ENCODE measurements at places on chromosomes 4 and X.

GRCh38 chr4:113031212-113031611 is 18.2 kb upstream of the ANK2 start:
- no peak for DNase-seq

- DNase-seq, result peak; percentile 63
Observed at GRCh38 chrX:65667503-65668376, at the start of gene MSN. Gene MSN (plus strand): TSS chrX:65667654. CDS start chrX:65667842, 188 bp downstream.

- DNase-seq, result peak; percentile 50
Observed at GRCh38 chr4:83535520-83536361, at the start of gene GPAT3. Gene GPAT3 (plus strand): TSS chr4:83536108. CDS start chr4:83536623, 515 bp downstream.

DNA sequence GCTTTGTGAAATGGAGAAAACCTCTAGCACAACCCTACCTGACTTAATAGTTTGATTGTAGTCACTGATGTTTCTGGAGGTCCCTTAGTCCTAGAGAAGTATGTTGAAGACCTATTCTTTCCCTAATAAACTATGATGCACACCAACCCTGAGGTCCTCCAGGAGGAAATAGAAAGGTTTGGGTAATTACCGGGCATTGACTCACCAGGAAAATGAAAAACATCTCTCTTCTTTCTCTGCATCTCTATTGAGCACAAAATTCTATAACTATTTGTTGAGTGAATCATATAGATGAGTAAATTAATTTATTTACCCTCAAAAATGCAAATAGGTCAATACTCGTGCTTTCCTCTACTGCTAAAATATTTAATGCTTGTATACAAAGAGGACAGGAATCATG is 582.4 kb upstream of the FAM241A start:
- no peak for DNase-seq

- peak; percentile 35 for DNase-seq
Observed at GRCh38 chr4:36187723-36188333, 56.5 kb downstream of the ARAP2 start.

DNA sequence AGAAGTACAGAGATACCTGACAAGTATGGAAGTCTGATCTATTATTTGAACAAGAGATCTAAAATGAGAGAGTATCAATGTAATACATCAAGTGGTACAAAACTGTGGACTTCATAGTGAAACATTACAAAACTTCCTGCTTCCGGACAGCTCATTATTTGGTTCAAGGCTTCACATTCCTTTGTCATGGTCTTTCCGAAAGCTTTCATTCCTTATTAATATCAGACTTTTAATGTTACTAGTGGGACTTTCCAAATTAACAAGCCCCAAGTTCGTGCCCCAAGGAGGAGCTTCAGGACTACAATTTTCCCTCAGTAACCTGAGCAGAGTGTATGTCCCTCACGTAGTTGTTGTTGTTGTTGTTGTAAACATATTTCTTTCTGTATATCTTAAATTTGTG is 1.2 kb downstream of the CHIC2 start:
- no peak for DNase-seq

- no peak for DNase-seq
Observed at GRCh38 chr4:187321711-187322110, 598.1 kb upstream of the FAT1 start.

- DNase-seq, result no peak
Observed at GRCh38 chr4:78437608-78438088, 113.9 kb upstream of the ANXA3 start.
